ENCODE measurements at places on chromosomes 11 and 22. TPM values are rescaled to one million over a fixed set of nuclear protein-coding genes. Genes with fewer than 3 reads are reported as not detected.

Gene UVRAG
- total RNA-seq, result 11.0 TPM

Gene SCN3B
- total RNA-seq, result 0.13 TPM

Gene CCDC116
- total RNA-seq, result 0.06 TPM

Gene EFCAB6
- 0.39 TPM for total RNA-seq

Gene LRRC51
- total RNA-seq, result 6.9 TPM

Gene ADM2
- total RNA-seq, result 0.60 TPM

Gene TMPRSS5
- 0.08 TPM for total RNA-seq

Gene TRIM22
- total RNA-seq, result 0.83 TPM

Gene TMA7B
- total RNA-seq, result not detected

Gene FXYD2
- total RNA-seq, result 17.3 TPM

Gene MYEOV
- 104 TPM for total RNA-seq

Gene IFITM10
- 1.1 TPM for total RNA-seq

Gene SCUBE2
- total RNA-seq, result 0.44 TPM

Gene APOL4
- 0.14 TPM for total RNA-seq

Gene CTSW
- total RNA-seq, result 0.07 TPM

Gene SLC22A8
- total RNA-seq, result not detected

Gene RIMBP3B
- total RNA-seq, result 0.25 TPM

Gene OR52E6
- not detected for total RNA-seq

Gene LDHAL6A
- not detected for total RNA-seq

Gene MMP11
- total RNA-seq, result 0.13 TPM

Gene PITPNM1
- 40.9 TPM for total RNA-seq

Gene IGLL1
- total RNA-seq, result not detected

Gene PRG3
- not detected for total RNA-seq

Gene FDXACB1
- total RNA-seq, result 1.5 TPM

Gene STARD10
- 14.7 TPM for total RNA-seq

Gene OR10G8
- not detected for total RNA-seq

Gene ZBED5
- total RNA-seq, result 17.5 TPM

Gene CCDC89
- total RNA-seq, result not detected

Gene PLAAT5
- total RNA-seq, result not detected

Gene GGTLC2
- not detected for total RNA-seq

Gene OR52N4
- not detected for total RNA-seq

Gene DGCR6
- 2.3 TPM for total RNA-seq

Gene CPT1B
- 9.4 TPM for total RNA-seq

Gene AHNAK
- 326 TPM for total RNA-seq

Gene CCDC73
- not detected for total RNA-seq

Gene SERHL2
- 0.25 TPM for total RNA-seq

Gene OR8D1
- total RNA-seq, result not detected

Gene DEFB108B
- total RNA-seq, result not detected

Gene TRIM6
- total RNA-seq, result 6.9 TPM

Gene SCGB2A2
- total RNA-seq, result not detected

Data from A549 treated with dexamethasone at 1 μM for 4 hours (cell line).